DMS 273 treated with DMSO at 0.1 percent for 48 hours (cell line): ENCODE measurements at places on chromosomes 12 and 14.

- DNase-seq = no peak
Measured at GRCh38 chr14:101828046-101828445, 66.5 kb downstream of the PPP2R5C start.

- DNase-seq = no peak
Measured at GRCh38 chr14:65718629-65719028, 306.1 kb downstream of the FUT8 start.

GRCh38 chr14:60206837-60207533 is 41.8 kb upstream of the DHRS7 start:
- no peak for DNase-seq

DNA sequence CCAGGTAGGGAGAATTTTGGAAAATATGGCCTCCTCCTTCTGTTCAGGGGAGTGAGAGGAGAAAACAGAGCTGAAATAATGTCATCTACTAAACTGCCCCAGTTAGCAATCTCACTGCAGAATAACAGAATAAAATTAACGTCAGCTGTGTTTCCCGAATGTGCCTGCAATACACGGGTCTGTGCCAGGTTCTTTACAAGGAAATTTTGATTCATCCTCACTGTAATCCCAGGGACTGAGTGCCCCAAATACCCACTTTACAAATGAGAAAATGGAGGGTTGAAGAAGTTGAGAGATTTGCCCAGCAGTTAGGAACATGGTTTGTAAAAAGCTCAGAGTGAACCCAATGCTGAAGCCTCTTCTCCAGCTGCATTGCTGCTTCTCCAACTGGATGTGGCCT is 21.3 kb upstream of the SERPINA6 start:
- DNase-seq = no peak

DNA sequence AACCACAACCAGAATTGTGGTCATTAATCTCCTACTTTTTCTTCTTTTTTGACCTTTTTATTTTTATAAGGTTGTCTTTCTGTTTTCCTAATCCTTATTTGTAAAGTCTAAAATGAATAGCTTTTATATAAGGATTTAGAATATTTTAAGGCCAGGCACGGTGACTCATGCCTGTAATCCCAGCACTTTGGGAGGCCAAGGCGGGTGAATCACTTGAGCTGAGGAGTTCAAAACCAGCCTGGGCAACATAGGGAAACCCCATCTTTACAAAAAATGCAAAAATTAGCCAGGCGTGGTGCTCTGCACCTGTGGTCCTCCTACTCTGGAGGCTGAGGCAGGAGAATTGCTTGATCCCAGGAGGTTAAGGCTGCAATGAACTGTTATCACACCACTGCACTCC is 55.1 kb downstream of the IFT81 start:
- no peak for DNase-seq

GRCh38 chr12:3313066-3313465 is 177.9 kb upstream of the PRMT8 start:
- DNase-seq = no peak

GRCh38 chr14:104023325-104024055 is 62.0 kb upstream of the ASPG start:
- no peak for DNase-seq

- no peak for DNase-seq
Measured at GRCh38 chr12:26690601-26691000, 142.4 kb downstream of the ITPR2 start.

GRCh38 chr12:110373962-110374611 is 29.4 kb downstream of the ANAPC7 start:
- no peak for DNase-seq

DNA sequence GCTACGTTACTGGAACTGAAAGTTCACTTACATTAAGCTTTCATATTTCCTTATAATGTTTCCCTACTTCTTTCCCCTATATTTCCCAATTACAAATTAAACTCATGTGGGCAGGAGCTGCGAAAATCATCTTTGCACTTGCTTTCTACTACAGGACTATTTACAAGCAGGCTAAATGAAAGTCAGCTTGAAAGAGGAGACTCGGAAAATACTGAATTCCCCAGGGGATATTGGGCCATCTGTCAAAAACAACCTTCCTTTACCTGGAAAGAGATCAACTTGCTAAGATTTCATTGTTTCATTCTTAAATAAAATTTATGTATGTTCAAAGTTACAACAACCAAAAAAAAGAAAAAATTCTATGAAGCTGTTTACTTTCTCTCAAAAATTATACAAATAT is 92.8 kb upstream of the BBS10 start:
- DNase-seq = peak; percentile 41
